ENCODE measurements at places on chromosomes 11 and 22. TPM values are rescaled to one million over a fixed set of nuclear protein-coding genes. Genes with fewer than 3 reads are reported as not detected.

The CXCR5 gene
- not detected for total RNA-seq

The CCDC87 gene
- not detected for total RNA-seq

The TMEM151A gene
- not detected for total RNA-seq

The CECR2 gene
- total RNA-seq = 8.9 TPM

The APOBEC3G gene
- 6.3 TPM for total RNA-seq

The CYTH4 gene
- 12.0 TPM for total RNA-seq

The CYP2R1 gene
- total RNA-seq = 9.9 TPM

The ADAMTS8 gene
- 5.7 TPM for total RNA-seq

The RAB3IL1 gene
- 9.4 TPM for total RNA-seq

The SELENOH gene
- total RNA-seq = 61.1 TPM

The TCN1 gene
- total RNA-seq = 1.6 TPM

The RPS6KB2 gene
- total RNA-seq = 23.5 TPM

The NNMT gene
- total RNA-seq = 87.2 TPM

The PLAAT2 gene
- not detected for total RNA-seq

The XKR3 gene
- total RNA-seq = not detected

The NXPE1 gene
- not detected for total RNA-seq

The MOGAT2 gene
- total RNA-seq = 0.52 TPM

The OR6T1 gene
- total RNA-seq = not detected

The DMC1 gene
- total RNA-seq = 3.7 TPM
